ENCODE measurements at places on chromosomes 4 and X.

DNA sequence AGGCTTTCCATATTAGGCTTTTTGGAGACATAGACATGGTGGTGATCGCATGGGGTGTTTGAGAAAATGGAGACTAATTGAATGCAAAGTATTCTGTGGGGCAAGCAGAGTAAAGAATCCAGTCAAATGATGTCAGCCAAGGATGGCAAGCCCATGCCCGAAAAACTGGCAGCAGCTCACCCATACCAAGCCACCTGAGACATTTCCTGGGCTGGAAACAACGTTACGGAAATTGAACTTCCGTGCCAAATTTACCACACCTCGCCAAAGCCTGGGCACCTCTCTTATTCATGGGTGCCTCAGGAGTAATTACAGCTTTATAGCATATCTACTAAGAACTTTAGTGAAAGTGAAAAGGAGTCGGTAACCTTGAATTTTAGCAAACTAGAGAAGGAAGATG lies 166.4 kb downstream of the CBR4 start:
- no peak overlapping the region for H3K27ac ChIP-seq
- no peak overlapping the region for H3K4me3 ChIP-seq
- H3K36me3 ChIP-seq = no peaks in the 10 kb centered on the region
- no peak for DNase-seq

DNA sequence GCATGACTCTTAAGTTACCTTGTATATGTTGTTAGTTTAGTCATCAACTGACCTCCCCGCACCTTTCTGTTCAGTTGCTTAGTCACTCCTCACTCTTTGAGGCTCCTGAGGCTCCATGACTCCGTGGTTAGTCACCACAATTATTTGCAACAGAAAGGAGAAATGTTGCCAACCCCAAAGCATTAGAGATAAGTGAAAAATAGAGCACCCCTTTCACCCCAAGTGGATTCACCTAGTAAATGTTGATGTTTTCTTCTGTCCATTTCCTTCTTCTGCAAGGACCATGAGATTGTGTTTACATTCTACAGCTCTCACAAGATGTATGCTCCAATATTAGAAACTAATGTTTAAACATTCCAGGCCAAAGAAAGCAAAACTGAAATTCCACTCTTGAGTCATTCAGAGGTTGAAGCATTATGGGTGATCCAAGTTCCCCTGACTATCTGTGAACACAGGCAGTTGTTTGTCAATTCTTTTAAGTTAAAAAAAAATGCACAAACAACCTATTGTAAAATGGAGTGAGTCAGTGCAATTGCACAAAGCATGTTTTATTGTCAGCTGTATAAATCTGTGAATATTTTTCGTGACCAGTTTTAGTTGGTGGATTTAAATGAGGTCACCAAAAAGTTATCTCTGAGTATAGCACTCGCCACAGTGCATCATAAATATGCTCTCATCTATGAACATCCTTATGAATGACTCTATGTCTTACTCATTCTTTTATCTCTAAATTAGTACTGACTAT lies 552.4 kb upstream of the MAGEB2 start:
- H3K27me3 ChIP-seq = peaks cover 2% of the 10 kb centered on the region
- DNase-seq = no peak
- no peaks in the 10 kb centered on the region for H3K36me3 ChIP-seq
- no peak overlapping the region for H3K4me3 ChIP-seq

DNA sequence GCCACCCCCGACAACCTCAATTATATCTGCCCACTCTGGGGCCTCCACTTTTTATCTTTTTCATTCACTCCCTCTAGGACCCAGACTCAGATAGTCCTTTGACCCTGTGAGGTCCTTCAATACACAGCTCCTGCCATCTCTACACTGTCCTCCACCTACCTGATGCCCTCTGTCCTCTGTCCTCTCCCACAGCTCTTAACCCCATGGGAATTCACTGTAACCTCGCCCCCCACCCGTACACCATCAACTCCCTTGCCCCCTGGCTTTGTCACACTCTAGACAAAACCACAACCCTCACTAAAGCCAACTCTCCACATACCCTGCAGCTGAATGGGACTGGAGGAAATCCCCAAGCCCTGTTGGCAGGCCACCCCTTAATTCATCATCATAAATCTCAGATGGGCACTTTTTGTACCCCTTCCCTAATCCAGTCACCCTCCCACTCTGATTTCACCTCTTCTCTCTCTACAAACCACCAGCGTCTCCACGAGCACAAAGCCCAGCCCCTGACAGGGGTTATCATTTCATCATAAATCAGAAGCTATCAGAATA lies 52.3 kb upstream of the ENPP6 start:
- H3K27me3 ChIP-seq = no peaks in the 10 kb centered on the region
- no peak for DNase-seq
- no peaks in the 10 kb centered on the region for H3K36me3 ChIP-seq
- peaks cover 72% of the 10 kb centered on the region for H3K4me1 ChIP-seq
- H3K27ac ChIP-seq = peak overlapping the region; percentile 18
- no peak overlapping the region for H3K4me3 ChIP-seq

GRCh38 chr4:6196871-6197270 lies 3.5 kb downstream of the JAKMIP1 start:
- no peak overlapping the region for H3K27ac ChIP-seq
- DNase-seq = no peak
- H3K27me3 ChIP-seq = peaks cover 56% of the 10 kb centered on the region
- no peak overlapping the region for H3K4me3 ChIP-seq
- H3K36me3 ChIP-seq = peaks cover 5% of the 10 kb centered on the region

GRCh38 chr4:183158062-183158461 lies 59.0 kb downstream of the WWC2 start:
- no peak overlapping the region for H3K27ac ChIP-seq
- no peaks in the 10 kb centered on the region for H3K36me3 ChIP-seq
- H3K4me1 ChIP-seq = peaks cover 5% of the 10 kb centered on the region
- peaks cover 2% of the 10 kb centered on the region for H3K27me3 ChIP-seq

- H3K27me3 ChIP-seq = no peaks in the 10 kb centered on the region
Measured at GRCh38 chr4:148574502-148574901, 132.3 kb upstream of the NR3C2 start.

- H3K27me3 ChIP-seq = no peaks in the 10 kb centered on the region
- no peak for DNase-seq
- no peak overlapping the region for H3K27ac ChIP-seq
- no peak overlapping the region for H3K4me3 ChIP-seq
- H3K36me3 ChIP-seq = no peaks in the 10 kb centered on the region
Measured at GRCh38 chr4:167883266-167883665, 209.1 kb upstream of the ANXA10 start.

- no peak overlapping the region for H3K4me3 ChIP-seq
- no peak overlapping the region for H3K27ac ChIP-seq
- no peaks in the 10 kb centered on the region for H3K36me3 ChIP-seq
- no peak for DNase-seq
- peaks cover 20% of the 10 kb centered on the region for H3K27me3 ChIP-seq
- H3K4me1 ChIP-seq = no peaks in the 10 kb centered on the region
Measured at GRCh38 chr4:182764137-182764536, 153.0 kb downstream of the DCTD start.

All from activated T-cell treated with anti-CD3 and anti-CD28 coated beads, Interleukin-2, amount 50 U/mL, for 24 hours (primary cell).